ENCODE measurements at places on chromosomes 2 and 18. TPM values are rescaled to one million over a fixed set of nuclear protein-coding genes. Genes with fewer than 3 reads are reported as not detected.

DNA sequence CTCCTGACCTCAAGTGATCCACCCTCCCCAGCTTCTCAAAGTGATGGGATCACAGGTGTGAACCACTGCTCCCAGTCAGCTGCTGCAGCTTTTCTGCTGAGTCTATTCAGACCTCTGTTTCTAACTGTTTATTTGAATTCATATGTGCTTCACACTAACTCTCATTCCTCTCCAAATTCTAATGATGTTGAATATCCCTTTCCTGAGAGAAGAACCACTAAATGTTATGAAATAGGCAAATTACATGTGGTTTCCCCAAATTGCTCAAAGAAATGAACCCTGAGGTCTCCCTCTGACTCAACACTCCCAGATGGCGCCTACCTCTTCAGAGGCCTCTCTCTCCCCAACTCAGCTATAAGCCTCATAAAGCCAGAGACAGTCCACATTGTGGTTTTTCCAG is 98.6 kb downstream of the IRS1 start:
- DNase-seq: no peak

GRCh38 chr2:99970292-99970868 is 172.0 kb downstream of the AFF3 start:
- DNase-seq: no peak

- peak; percentile 27 for DNase-seq
Measured at GRCh38 chr2:231133365-231134099, 8.7 kb upstream of the HTR2B start.

- DNase-seq: no peak
Measured at GRCh38 chr18:13464432-13465123, 246.0 kb downstream of the LDLRAD4 start.

The POTEI gene
- 0.48 TPM for total RNA-seq
